Left renal cortex interstitium (tissue), 4 donors: ENCODE measurements at places on chromosomes 4 and X. TPM values are rescaled to one million over a fixed set of nuclear protein-coding genes. Genes with fewer than 3 reads are reported as not detected.

DNA sequence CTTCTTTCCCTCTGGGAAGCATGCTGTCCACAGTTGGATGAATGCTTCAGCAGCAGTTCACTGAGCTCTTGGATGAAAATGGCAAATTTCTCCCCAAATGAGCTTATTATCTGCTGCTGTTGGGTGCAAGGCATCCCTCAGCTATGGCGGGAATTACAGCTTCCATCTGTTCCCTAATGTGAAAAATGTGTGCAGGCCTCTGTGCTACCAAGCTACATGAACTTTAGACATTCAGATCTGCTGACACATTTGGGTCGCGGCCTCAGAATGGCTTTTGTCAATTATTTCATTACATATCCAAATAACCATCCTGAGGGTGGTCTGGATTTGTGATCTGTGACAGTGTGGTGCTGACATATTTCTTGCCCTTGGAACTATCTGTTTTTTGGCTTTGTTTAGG lies 119.5 kb upstream of the SCML1 start:
- no peak for DNase-seq

PNMA6F gene
- 0.32 TPM for polyA plus RNA-seq

DNA sequence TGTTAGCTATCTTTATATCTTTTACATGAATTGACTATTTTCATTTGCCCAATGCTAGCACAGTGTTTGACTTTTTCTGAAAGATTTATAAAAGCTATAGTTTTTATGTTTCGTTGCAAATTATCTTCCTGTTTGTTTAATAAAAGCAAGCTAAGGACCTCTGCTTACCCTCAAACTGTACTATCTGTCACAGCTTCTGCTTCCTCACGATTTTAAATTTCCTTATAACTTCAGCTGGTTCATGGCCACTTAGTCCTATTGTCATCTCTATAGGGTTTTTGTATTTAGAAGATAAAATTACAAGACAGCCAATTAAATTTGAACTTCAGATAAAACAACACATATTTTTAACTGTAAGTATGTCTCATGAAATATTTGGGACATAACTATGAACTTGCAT lies 494.0 kb downstream of the PDGFC start:
- DNase-seq = no peak

- no peak for DNase-seq
Observed at GRCh38 chr4:56055027-56055977, 106.6 kb downstream of the CEP135 start.

GRCh38 chr4:174177536-174177935 lies 105.9 kb downstream of the FBXO8 start:
- no peak for DNase-seq

DNA sequence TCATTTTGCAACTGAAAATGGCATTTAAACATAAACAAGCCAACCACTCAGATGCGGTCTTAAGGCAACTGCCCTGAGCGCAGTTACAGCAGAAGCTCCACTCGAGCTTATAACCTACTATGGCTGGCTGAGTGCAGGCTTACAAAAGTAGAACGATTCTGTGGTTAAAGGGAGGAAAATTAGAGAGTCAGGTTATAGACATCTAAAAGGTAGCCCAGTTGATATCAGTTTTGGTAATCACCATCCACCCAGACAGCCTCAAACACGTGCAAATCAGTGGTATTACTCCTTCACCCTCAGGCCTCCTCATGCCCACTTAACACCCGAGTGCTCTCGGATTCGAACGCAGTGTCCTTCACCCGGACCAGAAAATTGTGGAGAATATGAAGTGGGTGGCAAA lies 3.1 kb downstream of the LEF1 start:
- no peak for DNase-seq

DNA sequence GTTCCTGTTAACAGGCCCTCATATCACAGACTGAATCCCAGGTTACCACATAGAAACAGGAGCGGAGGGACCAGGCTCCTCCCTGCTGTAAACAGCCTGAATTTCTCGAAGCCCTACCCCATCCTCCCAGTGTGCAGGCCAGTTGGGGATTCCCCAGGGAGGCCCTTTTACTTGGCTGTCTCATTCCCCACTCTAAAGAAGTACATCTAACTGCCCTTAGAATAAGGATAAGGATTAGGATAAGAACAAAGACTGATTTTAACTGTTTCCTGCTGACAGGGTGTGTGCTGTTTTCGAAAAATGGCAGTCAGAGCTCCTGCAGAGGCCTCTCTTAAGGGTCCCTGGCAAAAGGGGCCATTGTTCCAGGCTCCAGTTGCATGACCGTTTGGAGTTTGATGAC lies 133.7 kb downstream of the PAPSS1 start:
- no peak for DNase-seq

DNA sequence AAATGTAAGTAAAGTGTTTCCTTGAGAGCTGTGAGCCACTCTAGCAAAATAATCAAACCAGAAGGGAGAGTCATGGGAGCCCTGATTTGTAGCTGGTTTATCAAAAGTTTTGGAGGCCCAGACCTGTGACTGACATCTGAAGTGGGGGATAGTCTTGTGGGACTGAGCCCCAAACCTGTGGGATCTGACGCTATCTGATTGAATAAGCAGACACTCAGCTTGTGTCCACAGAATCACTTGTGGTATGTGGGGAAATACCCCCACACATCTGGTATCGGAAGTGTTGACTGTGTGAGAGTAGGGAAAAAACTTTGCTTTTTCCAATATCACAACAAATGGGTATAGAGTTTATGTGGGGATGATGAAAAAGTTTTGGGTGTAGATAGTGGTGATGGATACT lies 35.4 kb downstream of the FUNDC1 start:
- DNase-seq = no peak

PPP2R2C gene
- 0.56 TPM for polyA plus RNA-seq

- no peak for DNase-seq
Observed at GRCh38 chr4:82360298-82361177, 13.3 kb downstream of the HNRNPD start.

GRCh38 chr4:183554878-183555585 lies 50.2 kb downstream of the ING2 start:
- no peak for DNase-seq

LEF1 gene
- 65.2 TPM for polyA plus RNA-seq

MAGEB4 gene
- not detected for polyA plus RNA-seq

MGARP gene
- polyA plus RNA-seq = not detected

MAGEA2 gene
- not detected for polyA plus RNA-seq

DCAF16 gene
- 46.1 TPM for polyA plus RNA-seq
